ENCODE measurements at places on chromosomes 11 and 22. TPM values are rescaled to one million over a fixed set of nuclear protein-coding genes. Genes with fewer than 3 reads are reported as not detected.

The LAYN gene
- not detected for total RNA-seq

The LARGE2 gene
- total RNA-seq, result 67.6 TPM

The FAT3 gene
- 0.02 TPM for total RNA-seq

The MYO18B gene
- 0.05 TPM for total RNA-seq

The CDC42EP2 gene
- 15.4 TPM for total RNA-seq

The SAC3D1 gene
- total RNA-seq, result 36.9 TPM

GRCh38 chr22:32685512-32685911 lies 116.0 kb upstream of the TIMP3 start:
- no peak for DNase-seq
- H3K27me3 ChIP-seq, result peaks cover 9% of the 10 kb centered on the region
- no peak overlapping the region for H3K4me3 ChIP-seq
- no peaks in the 10 kb centered on the region for H3K4me1 ChIP-seq
- H3K36me3 ChIP-seq, result no peaks in the 10 kb centered on the region

DNA sequence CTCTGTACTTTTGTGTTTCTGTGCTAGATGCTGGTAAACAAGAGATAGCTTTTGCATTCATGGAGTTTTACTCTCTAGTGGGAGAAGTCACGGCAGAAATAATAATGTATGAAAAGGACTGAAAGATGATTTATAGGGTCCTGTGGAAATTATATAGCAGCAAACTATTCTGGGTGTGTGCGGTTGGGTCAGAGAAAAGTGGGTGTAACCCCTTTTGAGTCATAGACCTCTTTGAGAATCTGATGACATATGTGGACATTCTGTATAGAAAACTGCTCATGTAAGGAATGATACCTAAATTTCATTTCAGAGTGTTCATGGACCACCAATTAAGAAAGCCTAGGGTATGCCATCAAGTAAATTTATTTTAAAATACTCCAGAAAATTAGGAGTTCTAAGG lies 54.4 kb downstream of the TMEM135 start:
- no peak overlapping the region for H3K4me3 ChIP-seq
- no peak overlapping the region for H3K27ac ChIP-seq
- H3K27me3 ChIP-seq, result no peaks in the 10 kb centered on the region

GRCh38 chr11:15716550-15716949 lies 601.8 kb downstream of the INSC start:
- DNase-seq, result no peak
- H3K27ac ChIP-seq, result no peak overlapping the region
- no peaks in the 10 kb centered on the region for H3K36me3 ChIP-seq
- no peaks in the 10 kb centered on the region for H3K4me1 ChIP-seq
- H3K4me3 ChIP-seq, result no peak overlapping the region

GRCh38 chr22:19599626-19600243 lies 75.5 kb upstream of the CLDN5 start:
- H3K4me3 ChIP-seq, result no peak overlapping the region
- peaks cover 6% of the 10 kb centered on the region for H3K4me1 ChIP-seq
- H3K36me3 ChIP-seq, result no peaks in the 10 kb centered on the region
- no peak overlapping the region for H3K27ac ChIP-seq
- DNase-seq, result no peak

DNA sequence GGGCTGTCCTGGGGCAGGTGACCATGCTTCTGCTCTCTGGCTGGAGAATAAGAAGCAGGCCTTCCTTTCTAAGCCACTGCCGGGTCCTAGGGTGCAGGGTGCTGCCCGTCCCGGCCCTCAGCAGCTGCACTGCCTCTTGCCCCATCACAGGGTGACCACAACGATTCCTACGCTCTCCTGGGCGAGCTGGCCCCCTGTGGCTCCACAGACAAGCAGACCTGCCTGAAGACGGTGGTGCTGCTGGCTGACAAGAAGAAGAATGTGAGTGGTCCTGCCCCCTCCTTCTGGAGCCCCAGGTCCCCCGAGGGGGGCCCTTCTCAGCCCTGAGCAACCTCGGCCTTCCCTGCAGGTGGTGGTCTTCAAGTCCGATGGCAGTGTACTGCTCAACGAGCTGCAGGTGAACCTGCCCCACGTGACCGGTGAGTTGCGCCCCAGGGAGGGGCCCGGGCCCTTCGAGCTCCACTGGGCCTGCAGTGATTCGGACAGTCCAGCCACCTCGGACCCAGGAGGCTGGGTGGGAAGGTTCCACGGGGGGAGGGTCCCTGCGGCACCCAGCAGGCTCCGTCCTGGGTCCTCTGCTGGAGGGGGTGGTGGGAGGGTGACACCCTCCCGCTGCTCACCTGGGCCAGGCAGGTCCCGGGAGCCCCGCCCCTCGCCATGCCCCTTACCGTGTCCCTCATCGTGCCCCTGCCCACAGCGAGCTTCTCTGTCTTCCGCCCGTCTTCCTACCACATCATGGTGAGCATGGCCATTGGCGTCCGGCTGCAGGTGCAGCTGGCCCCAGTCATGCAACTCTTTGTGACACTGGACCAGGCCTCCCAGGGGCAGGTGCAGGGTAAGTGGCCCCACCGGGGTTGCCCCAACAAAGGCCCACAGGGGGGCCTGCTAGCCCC lies 8.3 kb downstream of the MUC2 start:
- no peaks in the 10 kb centered on the region for H3K36me3 ChIP-seq
- H3K4me3 ChIP-seq, result no peak overlapping the region
- no peak for DNase-seq
- H3K27ac ChIP-seq, result no peak overlapping the region
- H3K27me3 ChIP-seq, result no peaks in the 10 kb centered on the region
